ENCODE measurements at places on chromosomes 3 and 15.

DNA sequence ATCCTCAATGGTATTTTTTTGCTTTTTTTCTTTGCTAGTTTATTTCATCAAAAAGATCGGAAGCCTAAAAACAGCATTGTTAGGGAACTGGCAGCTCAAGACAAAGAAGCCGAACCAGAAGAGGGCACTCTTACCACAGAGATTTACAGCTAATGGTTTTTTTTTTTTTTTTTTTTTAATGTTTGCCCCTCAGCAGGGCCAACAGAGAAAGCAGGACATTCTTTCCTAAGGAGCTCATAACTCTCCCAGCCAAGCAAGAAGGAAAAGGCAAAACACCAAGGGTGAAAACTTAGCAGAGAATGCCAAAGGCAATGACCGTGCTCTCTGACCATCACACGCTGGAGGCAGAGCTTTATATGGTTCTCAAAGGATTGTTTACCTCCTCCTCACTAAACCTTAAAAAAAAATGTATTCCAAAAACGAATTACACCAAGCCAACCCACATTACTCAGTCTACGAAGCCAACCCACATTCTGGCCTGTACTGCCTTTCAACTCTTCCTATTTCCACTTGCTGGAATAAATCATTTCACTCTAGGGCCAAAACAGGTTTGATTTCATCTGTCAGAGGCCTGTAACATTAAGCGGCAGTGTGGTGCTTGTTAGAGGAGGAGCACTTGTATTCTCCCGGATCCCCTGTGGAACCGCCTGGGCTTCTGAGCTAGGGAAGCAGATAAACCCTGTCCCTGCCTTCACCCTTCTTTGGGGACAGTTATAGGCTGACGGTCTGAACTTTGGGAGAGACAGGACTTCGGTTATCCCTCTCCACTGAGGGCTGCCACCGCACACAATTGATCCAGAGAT lies 35.6 kb upstream of the GYG1 start:
- DNase-seq: peak; percentile 51

- no peak for DNase-seq
Measured at GRCh38 chr15:62173215-62173614, 8.1 kb upstream of the C2CD4B start.

DNA sequence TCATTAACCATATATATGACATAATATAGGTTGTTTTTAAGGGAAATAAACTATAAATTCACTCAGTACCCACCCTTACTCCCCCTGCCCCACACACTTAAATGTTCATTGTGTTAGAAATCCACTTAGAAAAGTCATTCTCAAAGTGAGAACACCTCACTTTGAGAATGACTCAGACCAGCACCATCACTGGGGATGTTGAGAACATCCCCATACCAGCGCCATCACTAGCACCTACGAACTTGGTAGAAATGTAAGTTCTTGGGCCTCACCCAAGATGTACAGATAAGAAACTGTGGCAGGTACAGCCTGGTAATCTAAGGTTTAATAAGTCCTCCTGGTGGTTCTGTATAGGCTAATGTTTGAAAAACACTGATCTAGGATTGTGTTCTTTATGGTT lies 362.6 kb downstream of the LPP start:
- no peak for DNase-seq

DNA sequence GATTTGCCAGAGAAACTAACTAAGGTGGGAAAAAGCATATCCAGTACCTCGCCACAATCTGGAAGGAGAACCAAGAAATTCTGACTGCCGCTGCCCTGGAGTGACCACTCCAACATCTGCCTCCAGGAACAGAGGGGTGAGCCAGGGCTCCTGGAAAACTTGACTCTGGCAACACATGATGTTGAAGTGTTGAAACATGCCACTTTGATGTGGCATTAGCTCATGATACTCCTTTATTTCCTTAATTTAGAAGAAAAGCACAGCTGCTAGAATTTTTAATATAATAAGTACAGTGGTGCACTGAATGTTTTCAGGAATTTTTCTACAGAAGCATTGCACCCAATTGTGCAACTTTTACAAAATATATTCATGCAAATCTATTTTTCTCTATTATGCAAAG lies 109.9 kb upstream of the BCL6 start:
- DNase-seq: no peak

- DNase-seq: no peak
Measured at GRCh38 chr3:157832588-157832987, 273.6 kb downstream of the SHOX2 start.

DNA sequence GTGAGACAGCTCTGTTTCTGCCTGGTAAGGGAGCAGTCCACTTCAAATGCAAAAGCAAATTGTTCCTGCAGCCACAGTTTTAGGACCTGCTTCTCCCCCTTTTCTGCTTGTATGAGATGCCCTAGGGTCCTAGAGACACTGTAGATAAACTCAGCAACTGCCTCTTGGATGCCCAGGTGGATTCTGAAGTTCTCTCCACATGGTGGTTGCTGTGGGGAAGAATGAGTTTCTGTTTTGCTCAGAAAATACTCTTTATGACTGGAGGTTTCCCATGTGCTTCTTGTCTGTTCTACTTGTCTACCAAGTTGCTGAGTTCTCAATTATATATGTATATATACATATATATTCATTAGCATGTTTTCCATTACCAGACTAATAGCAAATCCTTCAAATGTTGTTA lies 5.6 kb upstream of the ZNF80 start:
- no peak for DNase-seq

GRCh38 chr3:15556512-15556911 lies 35.0 kb upstream of the COLQ start:
- no peak for DNase-seq

DNA sequence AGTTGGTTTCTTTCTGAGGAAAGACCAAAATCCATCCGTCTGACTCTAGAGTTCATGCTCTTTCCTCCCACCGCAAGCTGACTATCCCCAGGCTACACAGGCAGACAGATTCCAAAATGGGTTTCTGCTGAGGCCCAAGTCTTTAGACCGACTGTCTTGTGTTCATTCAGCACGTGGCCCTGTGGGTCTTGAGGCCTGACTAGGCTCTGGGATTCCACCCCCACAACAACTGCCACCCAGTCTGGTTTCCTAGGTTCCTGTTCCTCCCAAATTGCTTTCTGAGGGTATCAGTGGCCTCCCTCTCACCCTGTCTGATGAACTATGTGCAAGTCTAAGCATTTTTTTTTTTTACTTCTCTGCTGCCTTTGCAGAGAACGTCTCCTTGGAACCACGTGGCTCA lies 67.7 kb downstream of the CYP19A1 start:
- DNase-seq: no peak

GRCh38 chr3:193701953-193702635 lies 109.1 kb downstream of the OPA1 start:
- DNase-seq: no peak

- DNase-seq: no peak
Measured at GRCh38 chr3:184299488-184300377, 692 bp downstream of the PSMD2 start.

- DNase-seq: peak; percentile 35
Measured at GRCh38 chr15:58258501-58259292, 120.5 kb downstream of the AQP9 start.

DNA sequence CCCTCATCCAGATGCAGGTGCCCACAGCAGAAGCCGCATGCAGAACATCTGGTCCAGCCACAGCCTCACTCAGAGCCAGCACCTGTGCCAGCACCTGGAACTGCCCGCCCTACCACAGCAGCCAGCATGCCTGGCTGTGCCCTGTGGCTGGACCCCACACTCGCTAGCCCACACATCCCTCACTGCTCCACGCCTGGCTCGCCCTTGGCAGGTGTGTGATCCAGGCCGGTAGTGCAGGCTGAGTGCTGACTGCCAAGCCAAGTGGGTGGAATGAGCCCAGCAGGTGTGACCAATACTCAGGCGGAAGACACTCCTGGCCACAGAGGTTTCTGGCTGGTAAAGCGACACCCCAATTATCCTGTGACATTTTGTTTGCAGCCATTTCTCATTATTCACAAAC lies 162.4 kb upstream of the ROBO1 start:
- no peak for DNase-seq

- DNase-seq: no peak
Measured at GRCh38 chr15:28075573-28075972, 23.5 kb downstream of the OCA2 start.

- DNase-seq: no peak
Measured at GRCh38 chr15:63446255-63446654, 58.1 kb upstream of the USP3 start.

DNA sequence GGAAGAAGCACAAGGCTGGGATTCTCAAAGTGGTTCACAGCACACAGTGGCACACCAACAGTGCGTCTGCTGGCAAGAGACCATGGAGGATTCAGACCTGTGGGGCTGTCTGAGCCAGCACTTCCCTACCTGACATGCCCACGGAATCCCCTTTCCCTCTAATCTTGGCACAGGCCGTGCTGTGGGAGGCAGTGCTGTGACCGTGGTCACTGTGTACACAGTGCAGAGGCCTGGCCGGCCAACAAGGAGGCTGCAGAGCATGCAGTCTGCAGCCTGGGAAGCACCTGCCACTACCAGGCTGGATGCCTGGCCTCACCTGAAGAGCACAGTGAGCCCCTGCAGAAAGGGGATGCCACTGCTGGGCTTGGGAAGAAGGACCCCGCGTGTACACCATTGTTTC lies 301.0 kb upstream of the LYSMD4 start:
- no peak for DNase-seq

DNA sequence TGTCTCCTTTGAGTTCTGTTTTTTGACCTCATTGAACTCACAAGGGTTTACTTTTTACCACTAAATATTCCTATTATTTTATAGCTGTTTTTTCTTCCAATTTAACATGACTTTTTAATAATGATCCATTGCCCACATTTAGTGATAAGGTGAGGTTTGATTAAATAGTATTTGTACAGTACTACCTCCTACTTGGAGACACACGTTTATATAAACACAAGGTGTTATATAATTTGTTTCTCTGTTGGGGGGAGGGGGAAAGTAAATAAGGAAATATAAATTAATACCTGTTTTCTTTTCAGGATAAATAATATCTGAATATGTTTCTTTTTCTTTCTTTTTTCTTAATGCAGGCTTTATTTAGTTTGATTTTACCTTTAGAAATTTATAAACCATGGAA lies 281.3 kb downstream of the LPP start:
- DNase-seq: no peak

GRCh38 chr15:28861031-28861534 lies 12.6 kb upstream of the GOLGA6L7 start:
- no peak for DNase-seq

DNA sequence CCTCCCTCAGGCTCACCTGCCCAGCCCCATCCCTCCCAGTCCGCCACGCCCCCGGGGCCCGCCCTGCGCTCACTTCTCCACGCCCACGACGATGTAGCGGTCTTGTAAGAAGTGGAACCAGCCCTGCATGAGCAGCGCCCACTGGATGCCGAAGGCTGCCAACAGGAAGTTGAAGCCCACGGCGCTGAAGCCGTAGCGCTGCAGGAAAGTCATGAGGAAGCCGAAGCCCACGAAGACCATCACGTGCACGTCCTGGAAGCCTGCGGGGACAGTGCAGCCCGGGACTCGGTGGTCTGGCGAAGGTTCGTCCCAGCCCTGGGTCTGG lies 9.7 kb downstream of the RHCG start:
- no peak for DNase-seq

- DNase-seq: no peak
Measured at GRCh38 chr3:25940935-25941334, 151.0 kb downstream of the OXSM start.

GRCh38 chr3:44419116-44419922 lies 58.2 kb downstream of the ZNF445 start:
- DNase-seq: no peak

- no peak for DNase-seq
Measured at GRCh38 chr3:5784690-5785089, 597.2 kb downstream of the EDEM1 start.

GRCh38 chr3:177096615-177097014 lies 100.7 kb downstream of the TBL1XR1 start:
- no peak for DNase-seq

DNA sequence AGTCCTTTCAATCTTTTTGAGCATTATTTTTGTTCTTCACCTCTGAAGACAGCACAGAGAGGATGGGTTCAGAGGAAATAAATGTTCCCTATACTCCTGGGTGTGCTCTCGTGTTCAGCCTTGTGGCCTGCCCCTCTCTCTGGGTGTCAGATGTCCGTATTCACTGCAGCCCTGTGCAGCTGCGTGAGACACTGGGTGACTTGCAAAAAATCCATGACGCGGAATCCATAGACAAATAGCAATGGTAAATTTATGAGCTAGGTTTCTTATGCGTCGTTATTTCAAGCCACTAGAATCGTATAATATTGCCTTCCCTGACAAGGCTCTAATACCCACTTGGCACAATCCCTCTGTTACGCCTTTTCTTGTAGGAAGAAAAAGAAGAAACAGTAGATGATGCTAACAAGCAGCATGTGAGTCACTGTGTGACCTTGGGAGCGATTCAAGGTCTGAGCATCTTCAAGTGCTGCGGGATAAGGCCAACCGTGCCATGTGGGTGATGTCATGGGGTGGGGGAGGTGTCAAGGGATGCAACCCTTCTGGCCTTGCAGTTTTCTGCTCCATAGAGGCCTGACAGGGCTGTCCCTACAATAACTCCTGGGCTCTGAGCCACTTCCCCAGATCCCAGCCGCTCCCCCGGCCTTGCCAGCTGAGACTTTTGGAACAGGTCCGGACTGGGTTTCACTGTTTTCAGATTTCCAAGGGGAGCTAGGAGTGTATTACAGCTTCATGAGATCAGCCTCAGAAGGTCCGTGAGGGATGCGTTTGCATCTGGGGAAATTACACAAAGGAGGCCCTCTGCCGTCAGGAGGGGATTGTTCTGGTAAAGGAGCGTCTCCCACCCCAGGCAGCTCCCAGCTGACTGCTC lies 47.6 kb upstream of the POMGNT2 start:
- DNase-seq: peak; percentile 19

GRCh38 chr15:63869371-63870042 lies 35.8 kb upstream of the HERC1 start:
- no peak for DNase-seq

DNA sequence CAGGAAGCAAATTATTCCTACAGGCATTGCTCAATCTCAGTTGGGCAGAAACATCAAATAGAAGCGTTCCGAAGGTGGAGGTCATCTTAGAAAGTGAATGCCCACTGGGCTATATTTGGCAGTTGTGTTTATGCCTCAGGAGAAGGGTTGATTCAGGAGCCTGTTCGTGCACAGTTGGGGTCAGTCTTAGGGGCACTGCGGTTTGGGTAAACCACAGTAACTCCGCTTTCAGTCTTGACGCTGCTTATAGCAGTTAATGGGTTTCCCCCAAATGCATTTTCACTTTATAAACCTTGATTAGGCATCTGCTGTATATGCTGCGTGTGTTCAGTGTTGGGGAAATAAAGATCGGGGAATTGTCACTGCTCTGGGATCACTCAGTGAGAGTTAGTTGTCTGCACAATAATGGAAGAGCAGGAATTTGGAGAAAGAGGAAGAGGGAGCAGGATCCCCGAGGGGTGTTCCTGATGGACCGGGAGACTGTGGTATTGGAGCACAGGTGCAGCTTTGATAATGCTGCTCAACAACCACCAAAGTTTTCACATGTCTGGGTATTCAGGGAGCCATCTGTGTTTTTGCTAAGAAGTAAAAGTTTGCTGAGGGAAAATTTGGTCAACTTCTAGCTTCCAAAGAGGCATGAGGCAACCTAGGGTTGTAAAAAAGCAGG lies 124.3 kb upstream of the EIF1B start:
- DNase-seq: no peak
